ENCODE measurements at places on chromosomes 13 and 19. TPM values are rescaled to one million over a fixed set of nuclear protein-coding genes. Genes with fewer than 3 reads are reported as not detected.

SEMA6B gene
- 13.9 TPM for total RNA-seq

MBD3L2B gene
- not detected for total RNA-seq

ZNF610 gene
- not detected for total RNA-seq

DNA sequence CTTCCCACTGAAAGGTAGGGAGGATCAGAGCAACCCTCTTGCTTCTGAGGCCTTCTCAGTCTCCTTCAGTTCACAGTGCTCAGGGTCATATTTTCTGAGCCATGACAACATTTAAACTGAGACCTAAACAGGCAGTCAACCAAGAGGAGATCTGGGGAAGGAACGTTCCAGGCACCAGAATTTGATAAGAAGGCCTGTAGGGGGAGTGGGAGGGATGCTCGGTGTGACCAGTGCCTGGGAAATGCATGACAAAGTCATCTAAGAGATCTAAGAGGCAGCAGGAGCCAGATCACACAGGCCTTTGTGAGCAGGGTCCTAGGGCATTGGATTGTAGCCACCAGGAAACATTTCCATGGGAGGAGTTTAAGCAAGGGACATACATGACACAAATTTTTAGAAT lies 71.6 kb downstream of the SHISA2 start:
- peak; percentile 24 for DNase-seq

DNA sequence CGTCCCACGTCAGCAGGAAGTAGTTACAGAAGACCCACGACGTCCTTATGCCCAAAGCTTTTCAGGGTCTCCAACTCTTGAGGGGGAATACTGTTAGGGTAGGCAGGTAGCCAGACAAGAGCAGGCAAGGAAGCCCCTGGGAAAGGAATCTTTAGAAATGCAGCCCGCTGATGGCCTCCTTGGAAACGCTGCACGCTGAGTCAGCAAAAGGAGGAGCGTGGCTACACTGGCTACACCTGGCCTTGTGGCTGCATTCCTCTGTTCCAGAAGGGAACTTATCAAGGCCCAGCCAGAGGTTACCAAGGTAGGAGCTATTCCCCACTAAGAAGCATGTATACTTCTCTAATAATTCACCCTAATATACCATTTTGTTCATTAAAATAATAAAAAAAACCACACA lies 2.0 kb downstream of the ERVV-1 start:
- DNase-seq, result no peak

Data from HT1080 (cell line).